Upper lobe of right lung (tissue), 1 donor: ENCODE measurements at places on chromosomes 3 and 15.

- no peak for DNase-seq
- no peak overlapping the region for H3K27ac ChIP-seq
- H3K36me3 ChIP-seq, result no peaks in the 10 kb centered on the region
- H3K27me3 ChIP-seq, result no peaks in the 10 kb centered on the region
- H3K4me3 ChIP-seq, result no peak overlapping the region
- H3K4me1 ChIP-seq, result peaks cover 4% of the 10 kb centered on the region
These were observed 95.7 kb upstream of the CHRM5 start for GRCh38 chr15:33872416-33873106.

GRCh38 chr3:129723558-129724324 lies 117.3 kb upstream of the PLXND1 start:
- peaks cover 6% of the 10 kb centered on the region for H3K4me1 ChIP-seq
- no peak for DNase-seq
- H3K27me3 ChIP-seq, result no peaks in the 10 kb centered on the region
- no peak overlapping the region for H3K27ac ChIP-seq

- no peak overlapping the region for H3K4me3 ChIP-seq
- no peak for DNase-seq
These were observed 45.6 kb downstream of the LRTM1 start for GRCh38 chr3:54882129-54882833.

GRCh38 chr3:111197485-111197884 lies 125.9 kb downstream of the NECTIN3 start:
- H3K27ac ChIP-seq, result no peak overlapping the region
- H3K36me3 ChIP-seq, result peaks cover 15% of the 10 kb centered on the region
- no peak for DNase-seq
- no peak overlapping the region for H3K4me3 ChIP-seq
- H3K4me1 ChIP-seq, result no peaks in the 10 kb centered on the region

- H3K4me1 ChIP-seq, result no peaks in the 10 kb centered on the region
- peaks cover 7% of the 10 kb centered on the region for H3K27me3 ChIP-seq
- H3K4me3 ChIP-seq, result no peak overlapping the region
- DNase-seq, result no peak
These were observed 1.6 kb downstream of the WDR72 start for GRCh38 chr15:53757906-53758305.

DNA sequence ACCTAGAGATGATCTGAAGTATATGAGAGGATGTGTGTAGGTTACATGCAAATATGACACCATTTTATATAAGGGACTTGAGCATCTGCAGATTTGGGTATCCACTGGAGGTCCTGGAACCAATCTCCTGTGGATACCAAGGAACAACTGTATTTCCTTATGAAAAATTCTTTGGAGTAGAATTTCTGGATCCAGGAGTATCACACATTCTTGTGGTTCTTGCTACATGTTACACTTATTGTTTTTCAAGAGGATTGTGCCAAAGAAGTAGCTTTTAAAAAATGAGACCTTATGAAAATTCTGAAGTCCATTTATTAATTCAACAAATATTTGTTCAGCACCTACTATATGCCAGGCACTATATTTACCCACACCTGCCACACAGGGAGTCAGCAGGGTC lies 15.7 kb upstream of the TBC1D23 start:
- DNase-seq, result no peak
- no peak overlapping the region for H3K4me3 ChIP-seq
- no peaks in the 10 kb centered on the region for H3K4me1 ChIP-seq
- no peaks in the 10 kb centered on the region for H3K36me3 ChIP-seq

- no peaks in the 10 kb centered on the region for H3K36me3 ChIP-seq
- H3K4me3 ChIP-seq, result no peak overlapping the region
- no peak for DNase-seq
- H3K27me3 ChIP-seq, result no peaks in the 10 kb centered on the region
- H3K4me1 ChIP-seq, result no peaks in the 10 kb centered on the region
These were observed 10.3 kb downstream of the ACSBG1 start for GRCh38 chr15:78224023-78224411.
